GM19239 (cell line): ENCODE measurements at places on chromosomes 2 and 18.

DNA sequence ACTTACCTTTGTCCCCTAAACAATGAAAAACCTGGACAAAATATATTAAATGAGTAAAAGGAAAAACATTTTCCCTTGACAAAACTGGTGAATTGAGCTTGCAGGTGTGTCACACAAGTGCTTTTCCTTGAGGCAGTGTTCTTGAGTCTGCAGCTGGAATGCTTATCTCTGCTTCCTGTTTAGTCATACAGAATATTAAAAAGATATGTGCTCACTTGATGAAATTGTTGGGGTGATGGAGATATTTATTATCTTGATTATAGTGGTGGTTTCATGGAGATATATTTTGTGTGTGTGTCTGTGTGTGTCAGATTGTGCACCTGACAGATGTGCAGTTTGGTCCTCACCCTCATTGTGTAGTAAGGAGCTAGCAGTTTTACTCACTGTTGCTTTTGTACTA is 3.3 kb downstream of the TAF1B start:
- DNase-seq: no peak

- no peak for DNase-seq
Measured at GRCh38 chr18:49863769-49864621, 50.7 kb upstream of the ACAA2 start.

DNA sequence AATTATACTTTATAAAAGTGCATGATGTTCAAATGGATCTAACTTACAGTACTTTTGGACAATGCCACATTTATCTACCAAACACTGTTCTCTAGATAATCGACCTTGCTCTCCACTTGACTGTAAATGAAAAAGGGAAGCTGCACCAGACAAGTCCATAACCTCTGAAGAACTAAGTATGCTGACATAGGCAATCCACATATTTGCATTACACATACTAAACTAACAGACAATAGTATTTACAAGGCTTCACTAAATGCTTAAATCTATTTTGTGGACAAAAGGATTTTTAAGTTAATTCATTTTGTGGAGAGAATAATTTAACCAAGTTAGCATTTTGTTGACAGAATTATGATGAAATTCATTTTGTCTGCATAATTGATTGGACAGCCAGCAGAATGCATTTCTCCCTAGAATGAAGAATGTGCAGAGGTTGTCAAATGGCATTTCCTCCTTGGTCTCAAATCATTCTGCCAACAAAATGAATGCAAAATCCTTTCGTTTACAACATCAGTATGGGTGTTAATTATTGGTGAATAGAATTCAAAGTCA is 520.9 kb downstream of the CPS1 start:
- DNase-seq: no peak

DNA sequence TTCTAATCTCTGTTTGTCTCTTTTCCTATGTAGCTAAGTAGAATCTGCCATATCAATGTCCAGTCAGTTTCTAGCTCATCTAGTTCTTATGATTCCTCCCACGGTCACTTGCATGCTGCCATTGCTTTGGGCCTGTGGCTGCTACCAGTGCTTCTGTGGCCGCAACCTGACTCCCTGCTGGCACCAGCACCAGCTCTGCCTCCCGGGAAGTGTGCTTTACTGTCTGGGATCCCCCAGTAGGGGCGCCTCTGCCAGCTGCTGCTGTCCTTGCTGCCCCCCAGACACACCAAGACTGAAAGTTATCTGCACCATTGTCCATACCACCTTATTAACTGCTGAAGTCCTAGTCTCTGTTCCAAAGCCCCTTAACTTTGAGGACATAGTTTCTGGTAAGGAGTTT is 56.3 kb downstream of the RAPGEF4 start:
- no peak for DNase-seq

DNA sequence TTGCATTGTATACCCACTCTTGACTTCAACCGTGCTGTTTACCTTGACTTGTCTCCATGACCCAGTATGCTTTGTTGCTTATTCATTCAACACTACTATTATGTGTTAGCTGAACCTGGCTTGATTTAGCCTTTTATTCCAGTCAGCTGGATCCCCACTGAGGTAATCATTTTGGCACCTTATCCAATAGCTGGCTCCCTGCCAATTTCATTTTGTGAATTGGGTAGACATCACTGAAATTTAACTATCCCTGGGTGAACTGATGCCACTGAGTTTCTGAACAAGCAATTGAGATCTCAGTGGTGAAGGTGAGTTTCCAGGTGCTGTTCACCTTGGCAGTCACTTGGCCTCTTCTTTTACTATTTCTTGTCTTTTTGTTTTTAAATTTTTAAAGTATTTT is 584.3 kb downstream of the ADCYAP1 start:
- DNase-seq: no peak

DNA sequence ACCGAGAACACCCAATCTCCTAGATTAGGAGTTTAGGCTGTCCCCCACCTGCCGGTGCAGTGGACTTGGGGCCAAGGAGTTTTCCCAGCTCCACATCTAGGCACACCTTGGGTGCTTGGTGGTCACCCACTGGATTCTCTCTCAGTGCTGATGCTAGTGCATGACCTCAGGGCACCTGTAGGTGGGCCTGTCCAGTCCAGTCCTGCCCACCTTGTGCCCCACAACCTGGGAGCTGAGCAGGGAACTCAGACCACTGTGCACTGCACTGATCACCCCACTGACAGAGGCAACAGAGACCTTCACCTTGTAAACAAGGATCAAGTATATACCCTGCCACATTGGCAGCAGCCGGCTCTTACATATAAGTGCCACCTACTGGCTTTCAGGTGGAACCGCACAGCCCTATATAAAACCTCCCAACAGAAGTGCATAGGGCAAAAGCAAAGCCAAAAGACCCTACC is 12.7 kb upstream of the CDH19 start:
- no peak for DNase-seq

DNA sequence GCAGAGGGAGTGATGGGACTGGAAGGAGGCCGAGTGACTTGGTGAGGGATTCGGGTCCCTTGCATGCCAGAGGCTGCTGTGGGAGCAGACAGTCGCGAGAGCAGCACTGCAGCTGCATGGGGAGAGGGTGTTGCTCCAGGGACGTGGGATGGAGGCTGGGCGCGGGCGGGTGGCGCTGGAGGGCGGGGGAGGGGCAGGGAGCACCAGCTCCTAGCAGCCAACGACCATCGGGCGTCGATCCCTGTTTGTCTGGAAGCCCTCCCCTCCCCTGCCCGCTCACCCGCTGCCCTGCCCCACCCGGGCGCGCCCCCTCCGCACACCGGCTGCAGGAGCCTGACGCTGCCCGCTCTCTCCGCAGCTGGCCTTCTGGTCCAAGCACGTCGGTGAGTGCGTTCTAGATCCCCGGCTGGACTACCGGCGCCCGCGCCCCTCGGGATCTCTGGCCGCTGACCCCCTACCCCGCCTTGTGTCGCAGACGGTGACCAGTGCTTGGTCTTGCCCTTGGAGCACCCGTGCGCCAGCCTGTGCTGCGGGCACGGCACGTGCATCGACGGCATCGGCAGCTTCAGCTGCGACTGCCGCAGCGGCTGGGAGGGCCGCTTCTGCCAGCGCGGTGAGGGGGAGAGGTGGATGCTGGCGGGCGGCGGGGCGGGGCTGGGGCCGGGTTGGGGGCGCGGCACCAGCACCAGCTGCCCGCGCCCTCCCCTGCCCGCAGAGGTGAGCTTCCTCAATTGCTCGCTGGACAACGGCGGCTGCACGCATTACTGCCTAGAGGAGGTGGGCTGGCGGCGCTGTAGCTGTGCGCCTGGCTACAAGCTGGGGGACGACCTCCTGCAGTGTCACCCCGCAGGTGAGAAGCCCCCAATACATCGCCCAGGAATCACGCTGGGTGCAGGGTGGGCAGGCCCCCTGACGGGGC is 4.6 kb downstream of the PROC start:
- DNase-seq: no peak

DNA sequence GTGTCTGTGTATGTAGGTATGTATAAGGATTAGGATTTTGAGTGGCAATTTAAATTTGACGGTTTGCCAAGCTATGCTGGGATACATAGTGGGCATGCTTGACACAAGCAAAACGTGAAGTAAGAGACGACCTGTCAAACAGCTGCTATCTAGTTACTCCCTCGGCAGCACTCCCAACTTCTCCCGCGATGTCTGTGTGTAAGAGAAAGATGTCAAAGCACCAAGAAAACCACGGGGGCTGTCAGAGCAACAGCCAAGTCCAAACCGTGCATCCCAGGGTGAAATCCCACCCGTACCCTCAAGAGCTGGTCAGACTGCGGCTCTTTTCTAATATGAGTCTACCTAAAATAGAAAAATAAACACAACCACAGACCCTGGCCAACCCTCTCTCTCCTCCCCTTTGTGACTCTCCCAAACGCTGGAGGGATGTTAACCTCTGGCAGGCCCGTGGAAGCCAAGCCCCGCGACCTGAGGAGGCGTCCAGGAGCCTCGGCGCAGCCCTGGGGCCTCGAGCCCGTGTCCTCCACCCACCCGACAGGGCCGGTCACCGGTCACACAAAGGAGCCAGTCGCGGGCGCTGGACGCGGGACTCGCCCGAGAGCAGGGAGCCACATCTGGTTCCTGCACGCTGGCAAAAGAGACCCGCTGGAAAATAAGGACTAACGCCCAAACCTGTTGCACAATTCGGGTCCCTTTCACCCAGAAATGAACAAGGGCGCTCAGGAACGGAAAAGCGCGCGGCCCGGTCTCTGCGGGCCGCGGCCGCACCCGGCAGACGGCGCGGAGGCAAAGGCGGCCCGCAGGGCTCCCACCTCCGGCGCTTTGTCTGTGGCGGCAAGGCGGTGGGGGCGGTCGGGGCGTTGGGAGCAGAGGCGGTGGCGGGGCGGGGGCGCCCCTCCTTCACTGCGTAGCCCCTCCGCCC is 925 bp downstream of the SESTD1 start:
- DNase-seq: peak; percentile 46

DNA sequence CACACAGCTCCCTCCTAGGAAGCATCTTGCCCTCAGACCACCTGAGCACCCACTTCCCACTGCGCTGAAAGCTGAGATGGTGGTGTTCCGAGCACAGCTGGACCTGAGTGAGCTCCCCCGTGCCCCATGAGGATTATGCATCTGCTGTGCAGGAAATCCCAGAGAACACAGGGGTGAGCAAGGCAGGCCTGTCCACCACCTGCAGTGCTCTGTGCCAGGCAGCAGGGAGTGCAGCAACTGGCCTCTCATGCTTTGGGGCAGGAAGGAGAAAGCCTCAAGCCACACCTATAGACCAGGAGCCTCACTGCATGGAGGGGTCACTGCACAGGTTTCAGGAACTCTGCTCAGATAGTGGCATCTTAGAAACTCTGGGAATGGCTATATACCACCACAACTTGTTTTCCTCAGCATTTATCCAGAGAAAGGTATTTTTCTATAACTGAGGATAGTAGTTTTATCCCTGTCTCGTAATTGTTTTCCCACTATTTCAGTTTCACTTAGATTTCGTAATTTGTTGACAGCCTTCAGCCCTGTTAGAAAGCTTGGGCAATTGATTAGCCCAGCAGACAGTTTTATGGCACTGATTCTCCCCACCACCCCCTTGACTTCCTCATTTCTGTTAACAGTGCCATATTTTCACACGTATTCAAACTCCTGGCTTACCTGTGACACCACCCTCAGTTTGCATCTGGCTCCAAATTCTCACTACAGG is 144.3 kb upstream of the DAPL1 start:
- DNase-seq: no peak

DNA sequence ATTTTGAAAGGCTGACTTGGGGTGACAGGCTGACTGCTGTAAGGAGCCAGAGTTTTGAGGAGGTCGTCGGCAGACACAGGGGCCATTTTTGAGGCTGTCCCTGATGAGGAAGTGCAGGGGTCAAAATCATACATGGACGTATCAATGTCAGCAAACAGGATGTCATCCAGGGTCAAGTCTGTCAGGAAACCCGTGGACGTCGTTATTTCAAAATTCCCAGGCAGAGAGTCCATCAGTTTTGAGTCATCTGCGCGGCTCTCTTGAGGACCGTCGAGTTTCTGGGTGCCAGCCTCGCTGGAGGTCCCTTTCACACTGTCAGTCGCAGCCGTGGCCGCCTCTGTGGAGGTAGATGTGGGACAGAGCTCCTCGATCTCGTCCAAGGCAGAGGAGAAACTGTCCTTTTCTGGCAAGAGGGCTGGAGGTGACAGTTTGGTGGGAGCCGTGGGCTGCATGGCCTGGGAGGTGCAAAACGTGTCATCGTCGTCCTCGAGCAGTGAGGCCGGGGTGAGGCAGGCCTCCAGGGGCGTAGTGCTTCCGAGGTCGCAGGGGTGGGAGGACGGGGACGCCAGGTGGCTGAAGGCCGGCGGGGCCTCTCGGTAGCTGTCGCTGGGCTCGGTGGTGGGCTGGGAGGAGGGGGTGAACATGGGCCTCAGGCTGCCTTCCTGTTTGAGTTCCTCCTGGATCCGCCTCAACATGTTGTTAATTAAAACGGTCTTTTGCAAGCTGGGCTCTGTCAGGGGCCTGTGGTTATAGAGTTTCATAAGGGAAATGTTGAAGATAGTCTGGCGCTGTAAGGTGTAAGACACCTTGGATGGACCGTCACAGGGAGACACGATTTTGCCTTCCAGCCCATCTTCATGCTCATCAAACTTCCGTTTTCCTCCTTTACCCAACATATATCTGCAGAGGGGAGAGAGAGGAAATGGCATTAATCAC is 17.5 kb downstream of the SERTAD2 start:
- peak; percentile 65 for DNase-seq
